Activated naive CD4-positive, alpha-beta T cell treated with anti-CD3 and anti-CD28 coated beads for 36 hours (primary cell): ENCODE measurements at places on chromosomes 11 and 22. TPM values are rescaled to one million over a fixed set of nuclear protein-coding genes. Genes with fewer than 3 reads are reported as not detected.

The MIOX gene
- 0.31 TPM for total RNA-seq

The WNT11 gene
- total RNA-seq = not detected

The ACRV1 gene
- not detected for total RNA-seq

The SPI1 gene
- total RNA-seq = not detected

DNA sequence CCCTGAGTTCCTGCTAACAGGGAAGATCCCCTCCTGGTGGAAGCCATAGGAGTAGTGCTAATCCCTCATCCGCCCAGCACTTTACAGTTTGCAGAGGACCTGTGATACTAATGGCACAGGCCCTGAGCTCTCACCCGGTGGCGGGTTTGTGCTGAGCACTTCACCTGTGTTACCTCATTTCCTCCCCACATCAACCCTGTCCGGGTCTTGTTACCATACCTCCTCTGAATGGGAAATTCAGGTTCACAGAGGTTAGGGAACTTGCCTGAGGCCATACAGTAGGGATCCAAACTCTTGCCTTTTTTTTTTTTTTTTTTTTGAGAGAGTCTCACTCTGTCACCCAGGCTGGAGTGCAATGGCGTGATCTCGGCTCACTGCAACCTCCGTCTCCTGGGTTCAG, 25.2 kb downstream of the CAPN1 start:
- H3K27me3 ChIP-seq = no peaks in the 10 kb centered on the region
- peaks cover 6% of the 10 kb centered on the region for H3K36me3 ChIP-seq
- no peaks in the 10 kb centered on the region for H3K4me1 ChIP-seq
- no peak overlapping the region for H3K4me3 ChIP-seq
- no peak for DNase-seq
- H3K27ac ChIP-seq = no peak overlapping the region

DNA sequence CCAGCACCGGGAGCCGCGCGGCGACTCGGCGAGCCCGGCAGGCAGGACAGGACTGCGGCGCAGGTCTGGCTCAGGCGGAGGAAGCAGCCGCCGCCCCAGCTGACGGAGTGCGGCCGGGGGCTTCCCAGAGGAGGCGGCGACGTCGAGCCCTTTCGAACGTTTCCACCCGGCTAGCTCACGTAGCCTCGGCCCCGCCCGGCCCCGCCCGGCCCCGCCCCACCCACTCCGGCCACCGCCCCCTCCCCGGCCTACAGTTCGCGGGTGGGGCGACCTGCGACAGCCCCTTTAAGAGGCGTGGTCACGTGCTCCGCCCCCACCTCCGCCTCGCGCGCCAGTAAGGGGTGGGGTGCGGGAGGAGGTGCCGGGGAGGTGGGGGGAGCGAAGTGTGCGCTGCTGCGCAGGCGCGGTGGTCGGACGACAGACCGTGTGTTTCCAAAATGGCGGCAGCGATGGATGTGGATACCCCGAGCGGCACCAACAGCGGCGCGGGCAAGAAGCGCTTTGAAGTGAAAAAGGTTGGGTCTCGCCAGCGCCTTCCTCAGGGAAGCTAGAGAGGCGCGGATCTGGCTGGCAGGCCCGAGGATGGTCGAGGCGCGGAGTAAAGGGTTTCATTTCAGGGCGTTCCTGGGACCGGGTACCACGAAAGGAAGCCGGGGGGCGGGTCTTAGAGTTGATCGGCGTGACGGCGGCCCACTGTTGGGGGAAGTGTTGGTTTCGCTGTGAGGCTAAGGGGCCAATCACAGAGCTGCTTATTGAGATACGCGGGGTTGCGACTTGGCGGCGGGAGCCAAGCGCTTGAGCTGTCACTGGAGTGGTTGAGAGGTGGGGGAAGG, at the start of gene RBX1:
TSS of gene RBX1 (plus strand) at position 417 of the 833 bp plus-strand sequence. CDS start at position 438, 21 bp downstream.
- H3K4me3 ChIP-seq = peak within 1 kb of the TSS; percentile 93
- peak within 1 kb of the TSS; percentile 98 for H3K27ac ChIP-seq
- H3K4me1 ChIP-seq = peaks cover 23% of the 10 kb centered on the region
- DNase-seq = peak; percentile 99
- H3K36me3 ChIP-seq = peaks cover 13% of the 10 kb centered on the region

DNA sequence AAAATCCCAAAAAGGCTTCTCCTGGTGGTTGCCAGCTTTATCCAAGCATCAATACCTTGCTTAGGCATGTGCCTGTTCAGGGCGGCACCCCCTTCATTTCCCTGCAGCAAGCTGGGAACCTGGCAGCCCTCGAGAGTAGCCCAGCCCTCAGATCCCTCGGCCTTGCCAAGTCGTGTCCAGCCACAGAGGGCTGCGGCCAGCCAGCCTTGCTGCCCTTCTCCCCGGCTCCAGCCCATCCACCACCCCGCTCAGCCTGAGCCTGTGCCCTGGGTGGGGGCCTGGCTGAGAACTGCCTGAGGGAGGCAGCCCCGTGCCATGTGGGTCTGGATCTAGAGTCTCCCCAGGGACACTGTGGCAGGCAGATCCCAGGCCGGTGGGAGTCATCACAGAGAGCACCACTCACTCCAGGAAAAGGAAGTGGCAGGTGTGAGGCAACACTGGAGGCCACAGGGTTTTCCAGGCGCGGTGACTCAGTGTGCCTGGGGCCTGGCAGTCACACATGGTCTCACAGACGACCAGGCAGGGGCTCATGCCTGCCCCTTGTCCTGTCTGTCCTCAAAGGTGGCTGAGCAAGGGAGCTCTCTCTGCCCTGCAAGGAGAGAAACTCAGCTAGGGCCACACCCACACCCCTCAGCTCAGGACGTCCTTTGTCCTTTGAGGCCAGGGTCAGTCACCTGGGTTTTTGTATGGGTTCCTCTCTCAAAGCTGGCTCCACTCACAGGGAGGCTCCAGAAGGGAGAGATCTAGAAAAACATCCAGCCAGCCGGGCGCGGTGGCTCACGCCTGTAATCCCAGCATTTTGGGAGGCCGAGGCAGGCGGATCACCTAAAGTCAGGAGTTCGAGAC, 12.2 kb upstream of the CDC42BPG start:
- peaks cover 96% of the 10 kb centered on the region for H3K4me1 ChIP-seq
- peak overlapping the region; percentile 89 for H3K27ac ChIP-seq
- no peaks in the 10 kb centered on the region for H3K27me3 ChIP-seq
- DNase-seq = peak; percentile 91
- H3K4me3 ChIP-seq = peak overlapping the region; percentile 48
